ENCODE measurements at places on chromosomes 5 and 9. TPM values are rescaled to one million over a fixed set of nuclear protein-coding genes. Genes with fewer than 3 reads are reported as not detected.

Gene ZNF462
- total RNA-seq = 4.5 TPM

Gene ZNF608
- total RNA-seq = 1.3 TPM

Gene UQCRQ
- total RNA-seq = 448 TPM

Gene PCDHB10
- total RNA-seq = not detected

Gene LAMC3
- 2.1 TPM for total RNA-seq

Gene CDH9
- not detected for total RNA-seq

Gene PCDHB16
- total RNA-seq = 0.05 TPM

Gene SLC6A7
- total RNA-seq = not detected

Gene PFN3
- not detected for total RNA-seq

Gene SMIM33
- total RNA-seq = not detected

Gene WDR38
- not detected for total RNA-seq

Gene ZNF483
- total RNA-seq = 0.54 TPM

Gene ANKDD1B
- total RNA-seq = not detected

Gene LCN2
- 6.8 TPM for total RNA-seq

Gene PLK2
- 42.3 TPM for total RNA-seq

Measured in A549 treated with GW870086 at 1 μM for 4 hours (cell line).